ENCODE measurements at places on chromosomes 12 and 14. TPM values are rescaled to one million over a fixed set of nuclear protein-coding genes. Genes with fewer than 3 reads are reported as not detected.

- no peaks in the 10 kb centered on the region for H3K4me1 ChIP-seq
- DNase-seq, result no peak
- no peaks in the 10 kb centered on the region for H3K36me3 ChIP-seq
- H3K4me3 ChIP-seq, result no peak overlapping the region
These were observed 77.6 kb downstream of the SINHCAF start for GRCh38 chr12:31248337-31248736.

Gene CLEC1A
- 1.8 TPM for total RNA-seq

DNA sequence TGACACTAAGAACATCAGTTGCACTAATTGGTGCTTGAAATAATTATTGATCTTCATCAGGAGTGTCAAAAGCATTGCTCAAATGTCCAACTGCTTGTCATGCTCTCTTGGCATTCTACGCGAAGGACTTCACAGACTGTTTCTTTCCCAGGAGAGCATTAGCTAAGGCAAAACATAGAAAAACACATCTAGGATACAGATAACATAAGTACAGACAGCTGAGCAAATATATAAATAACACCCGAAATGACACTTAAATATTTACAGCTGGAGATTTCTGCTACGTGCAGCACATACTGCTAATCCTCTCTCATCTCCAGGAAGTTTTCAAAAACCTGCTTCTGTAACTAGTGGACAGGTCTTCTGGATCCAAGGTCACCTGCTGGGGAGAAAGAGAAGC is 120.0 kb upstream of the PRMT8 start:
- no peaks in the 10 kb centered on the region for H3K4me1 ChIP-seq
- H3K27me3 ChIP-seq, result peaks cover 12% of the 10 kb centered on the region
- no peaks in the 10 kb centered on the region for H3K36me3 ChIP-seq

Gene NKX2-1
- not detected for total RNA-seq

DNA sequence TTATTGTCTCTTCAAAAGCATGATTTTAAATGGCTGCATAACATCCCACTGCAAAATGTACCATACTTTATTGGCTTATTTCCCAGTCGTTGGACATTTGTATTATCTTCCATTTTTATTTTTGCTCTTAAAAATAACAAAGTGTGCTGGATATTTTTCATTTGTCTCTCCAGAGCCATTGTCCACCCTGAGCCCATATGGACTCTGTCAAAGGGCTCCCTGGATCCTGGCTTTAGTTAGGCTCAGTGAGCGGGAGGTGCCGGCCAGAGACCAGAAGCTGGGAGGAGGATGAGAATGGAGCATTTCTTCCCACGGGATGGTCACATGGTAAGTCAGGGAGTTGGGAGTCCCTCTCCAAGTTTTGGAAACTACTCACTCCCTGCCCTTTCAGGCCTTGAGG is 296.9 kb downstream of the NUAK1 start:
- H3K36me3 ChIP-seq, result no peaks in the 10 kb centered on the region
- H3K4me1 ChIP-seq, result no peaks in the 10 kb centered on the region
- H3K27me3 ChIP-seq, result no peaks in the 10 kb centered on the region
- no peak for DNase-seq

- no peaks in the 10 kb centered on the region for H3K27me3 ChIP-seq
- H3K4me3 ChIP-seq, result peak overlapping the region; percentile 68
- DNase-seq, result no peak
- no peaks in the 10 kb centered on the region for H3K36me3 ChIP-seq
- H3K27ac ChIP-seq, result no peak overlapping the region
These were observed 658 bp upstream of the CEP128 start for GRCh38 chr14:80942191-80942600.

DNA sequence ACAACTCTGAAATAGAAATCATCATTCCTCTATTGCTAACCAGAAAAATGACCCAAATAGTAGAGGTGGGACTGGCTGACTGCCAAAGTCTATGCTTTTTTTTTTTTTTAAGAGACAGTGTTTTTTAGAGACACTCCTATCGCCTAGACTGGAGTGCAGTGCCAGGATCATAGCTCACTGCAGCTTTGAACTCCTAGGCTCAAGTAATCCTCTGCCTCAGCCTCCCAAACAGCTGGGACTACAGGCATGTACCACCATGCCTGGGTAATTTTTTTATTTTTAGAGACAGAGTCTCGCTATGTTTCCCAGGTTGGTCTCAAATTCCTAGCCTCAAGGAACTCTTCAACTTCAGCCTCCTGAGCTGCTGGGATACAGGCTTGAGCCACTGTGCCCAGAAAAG is 19.2 kb downstream of the NR2C1 start:
- no peak overlapping the region for H3K27ac ChIP-seq
- DNase-seq, result no peak
- H3K4me3 ChIP-seq, result no peak overlapping the region
- no peaks in the 10 kb centered on the region for H3K4me1 ChIP-seq
- no peaks in the 10 kb centered on the region for H3K27me3 ChIP-seq
- peaks cover 13% of the 10 kb centered on the region for H3K36me3 ChIP-seq

GRCh38 chr14:90641615-90642243 is 174.5 kb downstream of the TTC7B start:
- H3K4me1 ChIP-seq, result no peaks in the 10 kb centered on the region
- no peak overlapping the region for H3K27ac ChIP-seq
- H3K36me3 ChIP-seq, result no peaks in the 10 kb centered on the region
- no peak for DNase-seq
- no peaks in the 10 kb centered on the region for H3K27me3 ChIP-seq
- H3K4me3 ChIP-seq, result no peak overlapping the region

Gene TPH2
- not detected for total RNA-seq

Gene OAS1
- 110 TPM for total RNA-seq

GRCh38 chr14:76081642-76082041 is 70.1 kb upstream of the GPATCH2L start:
- no peak overlapping the region for H3K4me3 ChIP-seq
- H3K4me1 ChIP-seq, result no peaks in the 10 kb centered on the region
- no peaks in the 10 kb centered on the region for H3K36me3 ChIP-seq
- no peaks in the 10 kb centered on the region for H3K27me3 ChIP-seq

GRCh38 chr12:117067016-117067415 is 32.2 kb downstream of the TESC start:
- H3K27me3 ChIP-seq, result no peaks in the 10 kb centered on the region
- no peaks in the 10 kb centered on the region for H3K36me3 ChIP-seq
- no peaks in the 10 kb centered on the region for H3K4me1 ChIP-seq

GRCh38 chr12:3177778-3178425 is 100.7 kb downstream of the TSPAN9 start:
- no peak for DNase-seq
- no peaks in the 10 kb centered on the region for H3K4me1 ChIP-seq
- no peaks in the 10 kb centered on the region for H3K36me3 ChIP-seq
- H3K27me3 ChIP-seq, result no peaks in the 10 kb centered on the region
- H3K27ac ChIP-seq, result no peak overlapping the region

DNA sequence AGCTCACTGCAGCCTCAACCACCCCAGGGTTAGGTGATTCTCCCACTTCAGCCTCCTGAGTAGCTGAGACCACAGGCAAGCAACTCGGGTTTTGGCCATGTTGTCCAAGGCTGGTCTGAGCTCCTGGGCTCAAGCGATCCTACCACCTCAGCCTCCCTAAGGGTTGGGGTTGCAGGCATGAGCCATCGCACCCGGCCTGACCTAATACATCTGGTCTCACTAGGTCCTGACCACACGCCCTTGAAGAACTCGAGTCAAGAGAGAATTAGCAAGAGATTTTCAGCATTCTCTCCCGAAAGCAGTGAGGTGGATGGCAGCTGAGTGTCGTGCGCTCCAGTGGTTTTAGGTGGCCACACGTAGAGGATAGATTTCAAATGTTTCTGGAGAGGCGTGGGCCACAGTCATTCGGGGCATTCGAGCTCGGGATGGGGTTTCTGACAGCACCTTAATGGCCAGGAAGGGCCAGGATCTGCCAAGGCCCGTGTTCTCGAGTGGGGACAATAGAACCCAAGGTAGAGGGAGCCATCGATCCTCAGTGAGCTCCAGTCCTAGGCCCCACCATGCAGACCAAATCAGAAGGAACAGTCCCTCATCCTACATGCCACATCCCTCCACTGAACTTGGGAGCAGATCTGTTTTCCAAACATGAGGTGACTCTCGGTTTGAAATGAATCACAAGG is 193.1 kb downstream of the ALG10 start:
- H3K36me3 ChIP-seq, result no peaks in the 10 kb centered on the region
- no peak overlapping the region for H3K4me3 ChIP-seq
- no peak overlapping the region for H3K27ac ChIP-seq
- no peaks in the 10 kb centered on the region for H3K4me1 ChIP-seq
- no peak for DNase-seq

- no peaks in the 10 kb centered on the region for H3K4me1 ChIP-seq
- no peaks in the 10 kb centered on the region for H3K36me3 ChIP-seq
- no peak overlapping the region for H3K4me3 ChIP-seq
- no peak overlapping the region for H3K27ac ChIP-seq
- H3K27me3 ChIP-seq, result no peaks in the 10 kb centered on the region
- DNase-seq, result no peak
These were observed 39.9 kb downstream of the INSM2 start for GRCh38 chr14:35573911-35574310.

DNA sequence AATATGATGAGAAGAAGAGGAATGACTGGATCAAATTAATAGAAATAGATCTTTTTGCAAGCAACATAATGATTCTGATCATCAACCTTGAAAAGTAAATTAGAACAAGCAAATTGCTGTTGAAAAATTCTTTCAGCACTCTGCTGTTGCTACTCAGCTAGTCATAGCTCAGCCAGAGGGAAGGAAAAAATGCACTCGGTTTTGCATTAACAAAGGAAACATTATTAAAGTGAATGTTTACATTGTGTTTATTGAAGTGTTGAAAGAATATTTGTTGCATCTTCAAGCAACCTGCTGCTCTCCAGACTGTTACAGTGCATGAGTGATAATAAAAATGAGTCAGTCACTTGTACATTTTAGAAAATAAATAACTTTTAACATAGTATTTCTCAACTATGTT is 26.5 kb downstream of the AP5M1 start:
- DNase-seq, result no peak
- H3K36me3 ChIP-seq, result no peaks in the 10 kb centered on the region
- no peak overlapping the region for H3K27ac ChIP-seq
- no peak overlapping the region for H3K4me3 ChIP-seq
- H3K27me3 ChIP-seq, result no peaks in the 10 kb centered on the region

Gene OTX2
- not detected for total RNA-seq

- H3K4me3 ChIP-seq, result no peak overlapping the region
- H3K36me3 ChIP-seq, result no peaks in the 10 kb centered on the region
- DNase-seq, result peak; percentile 71
- H3K4me1 ChIP-seq, result no peaks in the 10 kb centered on the region
- H3K27ac ChIP-seq, result no peak overlapping the region
These were observed 101.0 kb upstream of the GZMB start for GRCh38 chr14:24734917-24735500.

Gene ZNF384
- 53.6 TPM for total RNA-seq

DNA sequence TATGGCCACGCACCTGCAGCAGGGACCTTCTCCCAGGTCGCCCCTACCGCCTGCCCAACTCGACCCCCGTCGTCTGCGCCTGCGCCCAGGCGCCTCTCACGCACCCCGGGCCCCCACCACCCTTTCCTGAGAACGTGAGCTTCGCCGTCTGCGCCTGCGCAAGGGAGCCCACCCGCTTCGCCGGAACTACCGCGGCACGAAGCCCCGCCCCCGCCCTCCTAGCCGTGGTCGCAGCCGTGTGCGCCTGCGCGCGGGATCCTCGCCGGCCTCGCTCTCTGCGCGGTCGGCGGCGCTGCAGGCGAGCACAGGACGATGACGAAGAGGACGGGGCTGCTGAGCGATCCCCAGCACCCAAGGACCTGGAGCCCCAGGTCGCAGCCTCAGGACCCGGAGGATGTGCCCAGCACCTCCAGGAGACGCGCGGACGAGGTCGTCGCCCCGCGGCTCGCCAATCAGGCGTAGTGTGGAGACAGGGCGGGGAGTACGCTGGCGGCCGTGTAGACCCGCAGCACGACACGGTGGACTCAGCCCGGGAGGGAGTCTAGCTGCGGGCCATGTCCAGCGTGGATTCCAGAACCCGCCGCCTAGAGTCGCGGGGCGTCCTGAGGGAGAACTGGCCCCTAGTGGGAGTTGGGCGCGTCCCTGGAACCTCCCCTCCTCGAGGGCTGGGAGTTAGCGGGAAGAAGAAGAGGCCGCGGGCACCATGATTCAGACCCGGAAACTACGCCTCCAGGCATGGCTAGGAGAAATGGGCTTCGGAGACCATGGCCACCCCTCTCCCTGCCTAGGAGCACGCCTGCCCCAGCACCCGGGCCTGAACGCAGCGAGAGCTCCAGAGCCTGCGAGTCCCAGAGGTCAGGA is 1120.8 kb upstream of the TMEM132C start:
- peak; percentile 75 for DNase-seq
- H3K27ac ChIP-seq, result no peak overlapping the region
- no peaks in the 10 kb centered on the region for H3K4me1 ChIP-seq
- H3K27me3 ChIP-seq, result no peaks in the 10 kb centered on the region
- no peaks in the 10 kb centered on the region for H3K36me3 ChIP-seq
- peak overlapping the region; percentile 61 for H3K4me3 ChIP-seq

GRCh38 chr12:54759751-54760150 is 94.6 kb upstream of the MUCL1 start:
- H3K27ac ChIP-seq, result no peak overlapping the region
- no peaks in the 10 kb centered on the region for H3K36me3 ChIP-seq
- H3K4me3 ChIP-seq, result no peak overlapping the region
- no peaks in the 10 kb centered on the region for H3K4me1 ChIP-seq
- DNase-seq, result no peak

DNA sequence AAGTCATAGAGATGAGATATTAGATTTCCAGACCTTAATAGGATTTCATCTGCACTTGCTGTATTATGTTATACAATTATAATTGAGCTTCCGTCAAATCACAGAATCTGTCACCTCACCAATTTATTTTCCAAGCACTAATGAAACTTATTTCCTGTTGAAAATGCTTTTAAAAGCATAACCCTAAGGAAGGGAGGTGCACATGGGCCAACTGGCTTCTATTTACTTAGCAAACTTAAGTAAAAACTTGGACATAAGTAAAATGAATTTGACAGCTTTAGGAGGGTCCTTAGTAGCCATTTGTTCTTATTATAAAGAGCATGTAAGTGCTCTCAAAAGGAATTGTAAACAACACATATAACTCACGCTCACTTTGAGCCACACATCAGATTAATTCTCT is 462.2 kb upstream of the TMPO start:
- H3K36me3 ChIP-seq, result no peaks in the 10 kb centered on the region
- DNase-seq, result no peak
- no peaks in the 10 kb centered on the region for H3K27me3 ChIP-seq
- H3K4me1 ChIP-seq, result no peaks in the 10 kb centered on the region

DNA sequence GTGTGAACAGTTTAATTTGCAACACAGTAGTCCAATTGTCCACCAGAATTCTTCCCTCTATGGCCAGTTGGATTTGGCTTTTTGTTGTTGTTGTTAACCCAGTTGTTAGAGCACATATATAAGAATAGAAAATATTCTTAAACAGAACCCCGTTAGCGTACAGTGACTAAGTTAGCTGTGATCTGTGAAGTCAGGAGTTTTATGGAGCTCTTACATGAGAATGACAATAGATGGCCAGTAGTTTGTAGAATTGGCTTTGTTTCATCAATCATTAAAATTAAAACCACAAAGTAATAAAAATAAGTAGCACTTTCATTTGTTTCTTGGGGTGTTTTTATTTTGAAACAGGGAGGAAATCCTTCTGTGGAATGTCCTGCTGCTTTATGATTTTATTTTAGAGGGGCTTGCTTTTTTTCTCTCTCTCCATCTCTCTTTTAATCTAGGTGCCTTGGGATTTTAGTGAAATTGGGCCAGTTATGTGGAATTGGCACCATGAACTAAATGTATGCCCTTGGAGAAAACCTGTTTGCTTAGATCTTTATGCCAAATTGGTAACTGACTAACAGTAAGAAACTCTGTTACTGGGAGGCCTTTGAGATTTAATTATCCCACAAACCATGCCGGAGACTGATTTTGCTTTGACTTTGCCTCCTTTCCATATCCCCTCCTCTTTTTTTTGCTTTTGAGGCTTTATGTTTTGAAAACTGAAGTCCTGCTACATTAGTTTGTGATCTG is 22.9 kb downstream of the FBXW8 start:
- H3K4me3 ChIP-seq, result no peak overlapping the region
- no peak for DNase-seq
- no peak overlapping the region for H3K27ac ChIP-seq
- H3K4me1 ChIP-seq, result no peaks in the 10 kb centered on the region

Gene MMP19
- total RNA-seq, result 2.1 TPM

Gene INHBC
- not detected for total RNA-seq

Measured in colonic mucosa (tissue), 4 donors.